Esophagus squamous epithelium (tissue), 5 donors: ENCODE measurements at places on chromosomes 2 and 18. TPM values are rescaled to one million over a fixed set of nuclear protein-coding genes. Genes with fewer than 3 reads are reported as not detected.

DNA sequence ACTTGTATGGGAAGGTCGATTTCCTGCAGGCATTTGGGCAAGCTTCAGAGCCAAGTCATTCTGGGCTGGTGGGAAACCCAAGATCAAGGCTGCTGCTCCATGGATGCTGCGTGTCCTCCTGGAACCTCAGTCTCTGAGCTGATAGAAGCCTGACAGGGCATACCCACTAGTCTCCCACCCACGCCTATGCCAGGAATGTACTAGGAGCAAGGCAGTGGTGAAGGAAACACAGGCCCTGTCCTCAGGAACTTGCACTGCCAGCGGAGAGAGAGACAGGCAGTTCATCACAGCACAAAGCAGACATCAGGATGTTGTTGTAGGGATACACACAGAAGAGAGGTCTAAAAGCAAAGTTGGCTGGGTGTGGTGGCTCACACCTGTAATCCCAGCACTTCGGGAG lies 84.2 kb downstream of the PLB1 start:
- DNase-seq: no peak
- H3K36me3 ChIP-seq: no peaks in the 10 kb centered on the region
- H3K27ac ChIP-seq: no peak overlapping the region
- H3K27me3 ChIP-seq: no peaks in the 10 kb centered on the region
- peaks cover 17% of the 10 kb centered on the region for H3K4me1 ChIP-seq
- H3K4me3 ChIP-seq: no peak overlapping the region

DNA sequence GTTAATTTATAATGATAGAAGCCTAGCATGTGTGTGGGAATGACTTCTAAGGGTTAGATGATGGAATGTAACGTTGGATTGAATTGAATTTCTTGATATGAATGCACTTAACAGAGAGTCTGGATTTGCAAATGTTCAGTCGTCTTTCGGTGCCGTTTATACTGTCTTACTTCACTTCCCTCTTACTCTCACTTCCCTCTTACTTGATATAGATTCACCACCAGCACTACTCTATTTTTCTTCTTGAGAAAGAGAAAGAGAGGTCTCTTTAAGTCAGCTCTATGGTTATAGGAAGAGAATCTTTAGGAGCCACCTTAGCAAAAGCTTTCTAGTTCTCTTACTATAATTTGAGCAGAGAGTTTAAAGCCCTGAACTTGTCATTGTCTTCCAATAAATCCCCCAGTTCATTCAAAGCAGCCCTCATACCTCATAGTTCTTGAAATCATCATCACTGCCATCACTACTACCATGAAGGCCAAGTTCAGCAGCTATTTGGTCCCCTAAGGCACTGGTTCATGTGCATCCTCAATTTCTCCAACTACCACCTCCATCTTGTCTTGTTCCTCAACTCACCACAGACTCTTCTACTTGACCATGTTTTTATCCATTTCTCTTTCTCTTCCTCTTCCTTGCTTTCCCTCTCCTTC lies 501.7 kb upstream of the TCF4 start:
- H3K4me3 ChIP-seq: no peak overlapping the region
- H3K4me1 ChIP-seq: no peaks in the 10 kb centered on the region
- no peaks in the 10 kb centered on the region for H3K27me3 ChIP-seq
- H3K36me3 ChIP-seq: no peaks in the 10 kb centered on the region
- H3K27ac ChIP-seq: no peak overlapping the region
- no peak for DNase-seq

UGT1A4 gene
- total RNA-seq: 2.9 TPM

SPATA3 gene
- total RNA-seq: not detected

- no peak overlapping the region for H3K4me3 ChIP-seq
- H3K27me3 ChIP-seq: no peaks in the 10 kb centered on the region
- no peak for DNase-seq
- H3K36me3 ChIP-seq: no peaks in the 10 kb centered on the region
- H3K4me1 ChIP-seq: peaks cover 11% of the 10 kb centered on the region
Observed at GRCh38 chr2:219296142-219296541, 13.1 kb downstream of the PTPRN start.

DNA sequence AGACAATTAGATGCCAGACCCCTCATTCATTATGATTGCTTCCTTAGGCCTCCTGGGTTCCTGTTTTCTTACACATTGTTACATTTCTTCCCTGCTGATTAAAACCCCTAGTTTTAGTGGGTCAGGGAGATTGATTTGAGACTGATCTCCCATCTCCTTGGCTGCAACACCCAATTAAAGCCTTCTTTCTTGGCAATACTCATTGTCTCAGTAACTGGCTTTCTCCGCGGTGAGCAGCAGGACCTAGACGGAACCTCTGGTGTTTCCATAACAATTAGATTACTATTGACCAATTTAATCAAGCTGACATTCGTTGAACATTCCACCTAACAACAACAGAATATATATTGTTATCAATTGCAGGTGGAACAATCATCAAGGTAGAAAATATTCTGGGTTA lies 1676.4 kb upstream of the SLC39A10 start:
- no peak overlapping the region for H3K4me3 ChIP-seq
- H3K27me3 ChIP-seq: no peaks in the 10 kb centered on the region
- H3K36me3 ChIP-seq: no peaks in the 10 kb centered on the region
